ENCODE measurements at places on chromosomes 4 and X. TPM values are rescaled to one million over a fixed set of nuclear protein-coding genes. Genes with fewer than 3 reads are reported as not detected.
A peak's percentile ranks its signal among the peaks of the same experiment; 100 is the strongest.

Gene ATOH1
- not detected for total RNA-seq

DNA sequence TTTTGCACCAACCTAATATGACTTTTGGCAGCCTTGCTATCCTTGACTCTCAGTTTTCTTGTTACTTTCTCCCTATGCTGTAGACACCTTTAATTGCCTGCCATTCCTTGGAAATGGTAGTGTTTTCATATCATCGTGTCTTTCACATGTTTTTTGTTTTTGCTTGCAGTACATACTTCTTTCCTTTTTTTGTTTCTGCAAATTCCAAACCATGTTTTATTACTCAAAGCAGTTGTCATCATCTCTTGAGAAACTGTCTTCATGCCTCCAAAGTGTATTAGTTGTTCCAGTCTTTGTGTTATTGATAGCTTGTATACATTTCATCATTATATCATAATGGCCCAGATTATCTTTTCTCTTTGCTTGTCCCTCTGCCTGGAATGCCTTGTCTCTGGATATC is 57.1 kb downstream of the PDLIM5 start:
- no peak overlapping the region for H3K27ac ChIP-seq
- H3K4me3 ChIP-seq = no peak overlapping the region
- DNase-seq = no peak
- H3K36me3 ChIP-seq = no peaks in the 10 kb centered on the region
- H3K27me3 ChIP-seq = no peaks in the 10 kb centered on the region

DNA sequence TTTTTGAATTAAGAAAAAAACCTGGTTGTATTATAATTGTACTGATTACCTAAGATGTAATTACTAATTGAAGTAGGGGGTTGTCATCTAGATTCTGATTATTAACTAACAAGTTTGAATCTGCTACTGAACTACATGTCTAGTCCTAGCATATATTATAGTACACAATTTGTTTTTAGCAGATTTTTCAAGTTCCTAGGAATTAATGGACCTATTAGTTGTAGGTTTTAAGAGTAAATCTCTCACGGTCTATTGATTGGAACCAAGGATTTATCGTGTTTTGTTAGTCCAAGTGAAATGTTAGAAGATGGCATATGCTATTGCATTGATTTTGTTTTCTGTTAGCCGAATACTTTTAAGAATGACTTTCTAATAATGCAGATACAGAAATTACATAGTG is 20.8 kb downstream of the PTPN13 start:
- no peaks in the 10 kb centered on the region for H3K4me1 ChIP-seq
- no peak overlapping the region for H3K4me3 ChIP-seq
- no peaks in the 10 kb centered on the region for H3K27me3 ChIP-seq
- H3K36me3 ChIP-seq = no peaks in the 10 kb centered on the region

GRCh38 chr4:42605264-42605663 is 51.6 kb downstream of the ATP8A1 start:
- no peak overlapping the region for H3K27ac ChIP-seq
- no peak overlapping the region for H3K4me3 ChIP-seq
- no peak for DNase-seq
- H3K36me3 ChIP-seq = no peaks in the 10 kb centered on the region
- no peaks in the 10 kb centered on the region for H3K4me1 ChIP-seq

DNA sequence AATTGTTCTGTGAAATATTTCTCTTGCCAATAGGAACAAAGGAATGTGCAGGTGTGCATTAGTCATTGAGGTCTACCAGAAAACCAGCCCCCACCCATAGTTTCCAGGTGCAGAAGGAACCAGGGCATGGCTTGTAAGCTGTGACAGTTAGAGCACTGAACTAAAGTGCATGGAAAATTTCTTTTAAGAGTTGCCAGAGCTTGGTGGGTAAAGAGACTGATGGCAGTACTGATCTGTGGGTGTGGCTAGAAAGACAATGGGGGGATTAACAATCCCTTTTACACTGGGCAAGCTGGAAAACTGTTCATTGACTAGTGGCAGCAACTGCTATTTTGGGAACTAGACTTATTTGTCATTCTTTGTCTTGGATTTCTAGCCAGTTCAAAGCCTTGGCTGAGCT is 326.9 kb downstream of the PCDH19 start:
- H3K27me3 ChIP-seq = no peaks in the 10 kb centered on the region
- H3K27ac ChIP-seq = no peak overlapping the region
- H3K4me1 ChIP-seq = no peaks in the 10 kb centered on the region
- H3K36me3 ChIP-seq = no peaks in the 10 kb centered on the region
- DNase-seq = no peak

- no peaks in the 10 kb centered on the region for H3K36me3 ChIP-seq
- no peaks in the 10 kb centered on the region for H3K27me3 ChIP-seq
- H3K27ac ChIP-seq = peak within 1 kb of the TSS; percentile 56
- H3K4me3 ChIP-seq = peak within 1 kb of the TSS; percentile 47
- DNase-seq = peak; percentile 51
- H3K4me1 ChIP-seq = no peaks in the 10 kb centered on the region
Measured at GRCh38 chr4:89307446-89308160, at the start of gene GPRIN3. Gene GPRIN3 (minus strand): TSS chr4:89307800. CDS start chr4:89250110, 57,690 bp downstream.
